SW 1271 (cell line): ENCODE measurements at places on chromosomes 1 and 21.

DNA sequence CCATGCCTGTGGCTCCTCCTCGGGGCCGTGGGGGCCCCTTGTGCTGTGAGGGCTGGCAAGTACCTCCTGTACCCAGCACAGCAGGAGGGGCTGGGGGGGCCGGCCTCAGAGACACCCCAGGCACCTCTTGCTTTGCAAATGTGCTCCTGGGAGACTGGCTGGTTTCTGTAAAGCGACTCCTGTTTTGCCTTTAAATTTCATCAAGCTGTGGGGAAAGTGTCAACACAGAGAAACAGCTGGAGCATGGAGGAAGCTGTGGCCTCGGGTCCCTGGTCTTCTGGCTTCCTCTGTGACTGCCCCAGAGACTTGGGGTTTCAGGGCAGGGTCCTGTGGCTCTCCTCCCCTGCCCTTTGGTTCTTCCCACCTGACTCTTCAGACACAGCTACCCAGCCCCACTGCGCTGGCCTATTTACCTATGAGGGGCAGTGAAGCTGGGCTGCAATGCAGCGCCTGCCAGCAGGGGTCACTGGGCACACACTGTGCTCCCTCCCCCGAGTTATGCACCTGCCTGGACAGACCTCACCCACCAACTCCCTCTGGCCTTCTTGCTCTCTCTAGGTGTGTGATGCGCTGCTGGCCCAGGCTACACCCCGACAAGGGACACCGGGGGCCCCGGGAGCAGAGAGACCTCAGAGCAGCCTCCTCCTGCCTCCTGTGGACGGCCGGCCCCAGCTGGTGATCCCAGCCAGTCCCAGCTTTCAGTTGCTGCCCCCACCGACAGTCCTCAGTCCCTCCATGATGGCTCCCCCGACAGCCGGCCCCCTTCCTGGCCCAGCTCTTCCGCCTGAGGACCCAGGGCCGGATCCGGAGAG is 17.6 kb upstream of the PEX10 start:
- no peak for DNase-seq

DNA sequence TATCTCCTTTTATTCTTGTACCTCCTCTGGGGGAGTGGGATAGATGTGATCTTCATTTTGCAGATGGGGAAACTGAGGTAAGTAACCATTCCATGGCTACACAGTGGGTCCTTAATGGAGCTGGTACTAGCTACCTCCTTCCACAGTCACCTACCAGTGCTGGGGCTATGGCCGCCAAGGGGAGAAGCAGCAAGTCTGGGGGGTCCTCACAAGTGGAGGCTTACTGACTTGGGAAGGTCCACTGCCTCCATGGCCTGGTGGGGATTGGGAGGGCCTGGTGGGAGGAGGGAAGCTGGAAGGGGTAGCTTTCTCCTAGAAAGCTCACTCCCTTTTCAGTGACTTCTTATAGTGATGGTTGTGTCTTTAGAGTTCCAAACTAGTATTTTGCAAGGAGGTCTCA is 5.9 kb upstream of the FOXO6 start:
- DNase-seq = no peak

DNA sequence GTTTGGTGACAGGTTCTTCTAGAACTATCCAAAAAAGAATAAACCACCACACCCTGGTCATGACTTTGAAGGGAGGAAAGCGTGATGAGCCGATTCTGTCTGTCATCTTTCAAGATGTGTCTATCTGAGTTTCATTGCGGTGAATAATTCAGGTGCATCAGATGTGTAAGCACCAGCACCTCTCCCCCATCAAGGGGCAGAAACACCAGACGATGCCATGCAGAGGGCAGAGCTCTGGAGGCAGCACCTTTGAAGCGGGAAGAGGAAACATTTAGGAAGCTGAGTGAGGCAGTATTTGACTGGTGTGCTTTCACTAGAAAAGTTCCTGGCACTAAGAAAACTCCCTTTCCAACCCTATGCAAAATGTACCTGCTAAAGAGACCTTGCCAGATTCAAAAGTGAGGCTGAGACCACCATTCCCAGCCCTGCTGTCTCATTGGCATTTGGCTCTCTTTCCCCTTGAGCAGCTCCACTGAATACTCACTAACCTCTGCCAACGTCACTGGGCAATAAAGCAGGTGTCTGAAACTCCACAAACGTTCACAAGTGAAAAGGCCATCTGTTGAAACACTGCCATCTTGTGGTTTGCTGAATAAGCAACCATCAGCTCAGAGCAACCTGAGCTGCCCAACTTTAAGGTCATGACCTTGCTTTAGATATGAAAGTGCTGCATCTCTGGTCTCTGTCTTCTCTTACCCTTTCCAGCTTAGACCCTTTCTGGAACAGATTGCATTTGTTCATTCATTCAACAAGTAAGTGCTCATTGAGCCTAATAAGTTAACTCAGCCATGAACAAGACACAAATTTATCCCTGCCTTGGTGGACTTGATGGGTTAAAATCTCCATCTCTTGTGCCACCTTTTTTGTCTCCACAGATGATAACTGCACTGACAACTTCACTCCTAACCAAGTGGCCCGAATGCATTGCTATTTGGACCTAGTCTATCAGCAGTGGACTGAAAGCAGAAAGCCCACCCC is 228.6 kb downstream of the PAPPA2 start:
- peak; percentile 2 for DNase-seq

DNA sequence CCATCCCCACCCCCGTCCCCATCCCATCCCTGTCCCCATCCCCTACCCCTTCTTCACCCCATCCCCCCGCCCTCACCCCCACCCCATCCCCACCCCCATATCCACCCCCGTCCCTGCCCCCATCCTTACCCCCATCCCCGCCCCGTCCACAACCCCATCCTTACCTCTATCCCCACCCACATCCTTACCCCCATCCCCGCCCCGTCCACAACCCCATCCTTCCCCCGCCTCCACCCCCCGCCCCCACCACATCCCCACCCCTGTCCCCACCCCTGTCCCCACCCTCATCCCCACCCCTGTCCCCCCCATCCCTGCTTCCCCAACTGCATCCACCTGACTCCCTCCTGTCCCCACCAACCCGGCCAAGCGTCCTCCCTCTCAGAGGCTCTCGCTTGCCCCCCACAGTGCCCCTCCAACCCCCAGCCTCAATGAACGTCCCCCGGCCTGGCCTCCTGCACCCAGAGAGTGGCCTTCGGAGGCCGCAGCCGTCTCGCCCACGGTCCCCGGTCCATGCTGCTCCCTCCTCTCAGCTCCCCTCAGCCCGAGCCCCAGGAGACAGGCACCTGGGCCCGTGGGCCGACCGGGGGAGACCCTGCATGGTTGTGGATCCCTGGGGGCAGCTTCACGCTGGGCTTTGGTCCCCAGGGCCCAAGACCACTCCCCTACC is 25.5 kb upstream of the C1orf159 start:
- DNase-seq = no peak

DNA sequence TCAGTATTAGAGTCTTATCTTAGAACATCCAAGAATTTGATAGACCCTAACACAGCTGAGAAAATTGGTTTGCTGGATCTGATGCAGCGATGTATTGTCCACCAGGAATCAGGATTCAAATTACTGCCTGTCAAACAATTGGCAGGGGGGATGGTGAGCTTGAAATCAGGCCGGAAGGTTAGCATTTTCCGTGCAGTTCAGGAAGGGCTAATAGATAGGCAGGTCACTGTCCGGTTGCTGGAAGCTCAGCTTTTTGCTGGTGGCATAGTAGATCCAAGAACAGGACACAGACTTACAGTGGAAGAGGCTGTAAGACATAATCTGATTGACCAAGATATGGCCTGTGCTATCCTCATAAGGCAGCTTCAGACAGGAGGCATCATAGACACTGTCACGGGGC is 127.2 kb downstream of the MACF1 start:
- no peak for DNase-seq

DNA sequence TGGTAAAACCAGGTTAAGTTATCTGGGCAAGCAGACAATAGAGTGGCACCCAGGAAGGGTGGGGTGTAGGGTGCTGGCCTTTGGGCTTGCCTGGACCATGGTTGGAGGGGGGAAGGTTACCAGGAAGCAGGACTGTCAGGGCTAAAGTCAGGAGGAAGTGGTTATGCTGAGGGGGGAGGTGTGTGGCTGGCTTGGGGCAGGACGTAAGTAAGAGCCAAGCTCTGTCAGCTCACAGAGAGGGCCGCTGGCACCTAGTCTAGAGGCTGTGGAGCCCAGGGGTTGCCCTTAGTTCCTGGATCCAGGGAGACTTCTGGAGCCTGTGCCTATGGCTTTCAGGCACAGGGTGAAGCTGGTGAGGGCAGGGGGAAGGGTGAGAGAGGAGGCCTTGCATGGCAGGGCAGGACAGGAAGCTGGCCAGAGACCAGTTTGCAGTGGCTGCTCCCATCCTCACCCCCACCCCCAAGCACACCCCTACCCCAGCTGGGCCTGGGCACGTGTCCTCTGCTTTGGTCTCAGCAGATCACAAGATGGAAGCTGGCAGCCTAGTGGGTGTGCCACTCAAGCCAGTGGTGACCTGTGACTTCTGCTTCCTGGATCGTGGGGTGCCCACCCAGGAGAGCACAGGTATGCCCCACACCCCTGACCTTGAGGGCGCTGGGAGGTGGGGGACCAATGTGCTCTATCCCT is 20.5 kb upstream of the SMYD3 start:
- DNase-seq = no peak

DNA sequence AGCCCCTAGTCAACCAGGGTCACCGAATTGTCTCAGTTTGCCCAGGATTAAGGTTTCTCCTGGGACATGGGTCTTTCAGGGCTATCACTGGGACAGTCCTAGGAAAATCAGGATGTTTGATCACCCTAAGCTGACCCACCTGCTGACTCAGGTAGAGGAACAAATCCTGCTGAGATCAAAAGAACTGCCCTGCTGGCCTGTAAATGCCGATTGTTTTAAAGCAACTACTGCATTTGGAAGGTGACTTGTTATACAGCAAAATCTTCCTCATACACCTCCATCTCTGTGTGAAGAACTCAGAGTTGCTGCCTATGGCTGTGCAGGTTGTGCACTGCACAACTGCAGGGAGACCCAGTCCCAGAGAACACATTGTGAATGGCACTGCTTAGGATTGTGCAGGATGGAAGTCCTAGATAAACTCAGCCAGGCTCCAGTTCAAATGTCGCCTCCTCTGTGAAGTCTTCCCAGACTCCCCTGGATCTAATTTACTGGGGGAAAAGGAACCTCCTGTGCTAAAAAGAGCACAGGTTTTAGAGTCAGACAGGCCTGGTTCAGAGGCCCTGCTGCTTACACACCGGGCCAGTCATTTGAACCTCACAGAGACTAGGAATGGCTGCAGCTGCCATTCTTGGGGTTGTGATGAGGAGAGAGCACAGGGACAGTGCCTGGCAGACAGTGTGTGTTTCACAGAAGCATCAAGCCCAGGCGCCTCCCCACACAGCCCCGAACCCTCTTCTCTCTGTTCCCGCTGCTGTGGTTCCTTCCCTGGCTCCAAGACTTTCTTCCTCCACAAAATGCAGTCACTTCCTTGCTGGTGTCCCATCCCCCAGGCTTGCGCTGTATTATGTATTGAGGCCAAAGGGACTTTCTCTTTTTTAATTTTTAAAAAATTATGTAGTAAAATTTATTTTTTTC is 23.2 kb upstream of the LRP8 start:
- no peak for DNase-seq

DNA sequence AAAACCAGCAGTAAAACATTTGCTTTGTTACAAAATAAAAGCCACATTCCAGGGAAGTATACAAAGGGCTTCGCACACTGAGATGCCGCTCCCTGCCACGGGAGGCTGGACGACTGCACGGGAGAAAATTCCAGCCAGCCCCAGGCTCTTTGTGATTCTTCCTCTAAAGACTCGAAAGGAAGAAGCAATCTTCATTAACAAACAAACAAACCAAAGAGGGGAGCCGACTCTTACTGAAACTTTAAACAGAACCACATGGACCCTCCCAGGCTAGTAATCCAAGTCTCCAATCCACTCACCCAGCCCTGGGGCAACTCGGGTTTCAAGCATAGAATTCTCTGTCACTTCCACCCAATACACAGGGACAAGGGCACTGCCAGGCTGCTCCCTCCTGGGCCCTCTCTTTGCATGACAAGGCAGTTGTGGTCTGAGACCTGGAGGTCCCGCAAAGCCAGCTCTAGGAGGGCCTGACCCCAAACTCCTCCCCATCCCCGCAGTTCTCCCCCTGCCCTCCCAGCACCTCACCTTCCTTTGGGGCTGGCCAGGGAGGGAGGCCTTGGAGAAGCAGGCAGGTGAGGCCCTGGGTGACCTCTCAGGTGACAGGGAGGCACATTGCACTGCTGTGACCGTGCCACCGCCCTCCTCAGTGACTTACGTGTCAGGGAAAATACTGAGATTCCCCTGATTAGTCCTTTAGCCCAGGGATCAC is 26.6 kb upstream of the COL18A1 start:
- DNase-seq = no peak

GRCh38 chr1:110588991-110589390 is 17.2 kb downstream of the KCNA2 start:
- DNase-seq = no peak

GRCh38 chr1:195005338-195005737 is 1602.9 kb downstream of the KCNT2 start:
- no peak for DNase-seq

- no peak for DNase-seq
These were observed 1.2 kb downstream of the ARHGEF11 start for GRCh38 chr1:157044326-157044725.

- DNase-seq = no peak
These were observed 276.9 kb downstream of the TM2D1 start for GRCh38 chr1:61447968-61448430.

DNA sequence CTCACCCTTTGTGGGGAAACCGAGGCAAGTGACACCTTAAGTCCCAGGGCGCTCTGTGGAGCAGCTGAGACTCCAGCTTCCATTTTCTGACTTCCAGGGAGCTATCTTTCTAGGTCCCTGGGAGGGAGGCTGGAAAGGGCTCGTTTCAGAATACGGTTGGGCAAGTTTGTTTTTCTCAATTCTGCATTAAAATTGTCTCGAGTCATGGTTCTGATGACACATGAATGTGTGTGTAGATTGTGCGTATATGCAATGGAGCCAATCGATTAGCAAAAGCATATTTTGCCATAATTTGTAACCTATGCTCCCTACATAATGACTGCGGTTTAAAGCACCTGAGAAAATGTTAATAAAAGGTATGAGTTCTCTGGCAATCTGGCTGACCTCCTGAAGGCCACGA is 77.3 kb downstream of the SIK1 start:
- DNase-seq = no peak

GRCh38 chr1:84704872-84705417 is 14.7 kb upstream of the SSX2IP start:
- no peak for DNase-seq

- no peak for DNase-seq
These were observed 90.8 kb upstream of the CCDC190 start for GRCh38 chr1:162951553-162952315.

DNA sequence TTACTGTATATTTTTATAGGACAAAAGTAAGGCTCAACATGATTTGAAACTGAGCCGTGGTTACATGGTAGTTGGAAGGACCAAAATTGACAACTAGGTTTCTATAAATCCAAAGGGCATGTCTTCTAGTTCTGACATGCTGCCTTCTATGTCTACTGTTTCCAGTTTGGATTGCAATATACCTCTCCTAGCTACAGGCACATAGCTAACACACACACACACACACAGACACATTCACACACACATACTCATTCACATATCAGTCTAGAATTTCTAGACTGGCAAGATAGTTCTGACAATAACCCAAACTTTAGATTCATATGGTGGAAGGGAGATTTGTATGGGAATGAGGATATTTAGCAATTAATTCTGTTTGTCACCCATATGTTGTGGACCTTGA is 544.8 kb upstream of the CAMK1G start:
- no peak for DNase-seq
